Coronary artery (tissue), 2 donors: ENCODE measurements at places on chromosomes 13 and 19.

GRCh38 chr13:84645196-84646012 is 763.1 kb upstream of the SLITRK1 start:
- no peak for DNase-seq

- DNase-seq = no peak
These were observed 31.0 kb downstream of the CILP2 start for GRCh38 chr19:19568802-19569756.

- no peak for DNase-seq
These were observed 677 bp upstream of the LRCH1 start for GRCh38 chr13:46552303-46552682.

DNA sequence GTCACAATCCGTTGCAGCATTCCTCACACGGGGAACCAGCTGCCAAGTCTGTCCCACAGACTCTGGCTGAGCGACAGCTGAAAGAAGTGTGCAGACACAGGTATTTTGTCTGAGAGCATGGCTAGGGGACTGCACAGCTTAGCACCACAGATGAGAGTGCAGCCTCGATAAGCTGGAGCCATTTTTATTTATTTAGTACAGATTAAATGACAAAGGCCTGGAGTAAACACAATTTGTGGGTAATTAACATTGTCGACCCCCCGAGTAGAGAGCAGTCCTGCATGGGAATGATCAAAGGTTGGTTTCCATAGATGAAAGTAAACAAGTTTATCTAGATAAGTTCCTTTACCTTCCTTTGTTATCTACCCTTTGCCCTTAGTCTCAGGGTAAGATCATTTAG is 836.2 kb downstream of the DACH1 start:
- DNase-seq = no peak

- no peak for DNase-seq
These were observed 45.9 kb downstream of the COG3 start for GRCh38 chr13:45510672-45511071.
